T-helper 22 cell (primary cell): ENCODE measurements at places on chromosomes 16 and 17.
A peak's percentile ranks its signal among the peaks of the same experiment; 100 is the strongest.

- no peak for DNase-seq
Observed at GRCh38 chr16:87939562-87940423, 3.5 kb upstream of the CA5A start.

GRCh38 chr17:19873346-19873745 is 5.6 kb upstream of the ULK2 start:
- DNase-seq = no peak

GRCh38 chr16:87924811-87925670 is 11.3 kb downstream of the CA5A start:
- DNase-seq = no peak

DNA sequence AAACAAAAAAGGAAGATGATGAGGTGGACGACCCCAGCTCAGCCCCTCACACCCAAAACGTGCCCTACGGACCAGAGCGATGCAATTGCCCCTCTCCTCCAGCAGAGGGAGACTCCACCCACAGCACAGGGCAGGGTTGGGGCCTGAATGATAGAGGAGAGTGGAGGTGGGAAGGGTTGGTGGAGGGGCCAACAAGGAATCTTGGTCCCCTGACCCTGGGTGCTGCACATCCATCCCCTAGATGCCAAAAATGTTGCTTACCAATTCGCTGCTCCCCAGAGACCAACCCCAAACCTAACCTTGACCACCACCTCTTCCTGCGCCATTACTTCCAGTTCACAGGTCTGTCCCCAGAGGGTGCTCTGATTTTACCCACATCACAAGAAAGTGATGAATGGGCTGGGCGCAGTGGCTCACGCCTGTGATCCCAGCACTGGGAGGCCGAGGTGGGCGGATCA is 12.9 kb downstream of the P2RX5 start:
- DNase-seq = peak; percentile 16

DNA sequence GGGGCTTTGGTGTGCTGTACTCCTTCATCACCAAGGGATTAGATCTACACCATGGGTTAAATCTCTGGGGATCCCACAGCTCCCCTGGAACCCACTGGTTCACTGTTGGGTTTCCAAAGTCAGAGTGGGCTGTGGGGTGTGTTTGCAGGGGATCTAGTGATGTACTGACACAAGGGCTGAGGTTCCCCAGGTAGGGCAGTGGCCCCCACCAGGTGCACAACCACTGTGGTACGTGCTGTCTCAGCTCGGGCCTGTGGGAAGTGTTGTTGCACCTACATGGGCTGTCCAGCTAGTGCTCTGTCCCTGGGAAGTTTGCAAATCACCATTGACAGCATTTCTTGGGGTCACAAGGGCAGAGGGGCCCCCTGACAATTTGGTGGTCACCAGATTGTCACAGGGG is 134.4 kb upstream of the CDH8 start:
- DNase-seq = no peak

- no peak for DNase-seq
Observed at GRCh38 chr17:42185621-42185930, 324 bp upstream of the HCRT start.

DNA sequence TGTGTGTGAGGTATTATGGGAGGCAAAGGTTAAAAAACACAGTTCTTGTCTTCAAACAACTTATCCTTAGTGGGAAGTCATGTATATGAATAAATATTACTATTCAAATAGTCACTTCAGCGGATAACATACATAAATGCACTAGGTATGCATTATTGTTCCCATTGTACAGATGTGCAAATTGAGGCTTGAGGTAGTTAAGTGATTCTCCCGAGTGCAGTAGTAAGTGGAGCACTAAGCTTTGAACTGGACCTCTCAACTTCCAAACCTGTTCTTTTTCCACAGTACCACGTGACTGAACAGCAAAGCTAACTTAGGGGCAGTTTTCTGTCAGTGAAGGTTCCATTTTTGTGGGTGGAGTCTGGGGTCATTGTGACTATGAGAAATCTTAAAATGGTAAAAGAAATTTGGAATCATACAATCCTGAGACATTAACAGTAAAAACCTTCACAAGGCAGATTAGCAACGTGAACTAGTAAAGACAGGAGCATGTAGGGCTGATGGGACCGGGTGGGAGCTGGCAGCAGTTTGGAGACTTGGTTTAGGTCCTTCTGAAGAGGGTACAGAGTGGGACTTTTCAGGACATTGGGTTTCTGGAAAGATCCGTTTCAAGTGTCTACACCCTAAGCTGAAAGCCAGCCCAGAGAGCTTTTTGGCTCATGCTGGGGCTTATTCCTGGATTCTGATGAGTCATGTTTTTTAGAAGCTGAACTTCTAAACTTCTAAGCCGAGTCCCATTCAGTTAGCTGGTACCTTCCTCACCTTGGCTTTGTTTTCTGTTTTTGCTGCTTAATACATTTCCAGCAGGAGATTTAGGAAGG is 204.9 kb downstream of the PRKCA start:
- DNase-seq = no peak

DNA sequence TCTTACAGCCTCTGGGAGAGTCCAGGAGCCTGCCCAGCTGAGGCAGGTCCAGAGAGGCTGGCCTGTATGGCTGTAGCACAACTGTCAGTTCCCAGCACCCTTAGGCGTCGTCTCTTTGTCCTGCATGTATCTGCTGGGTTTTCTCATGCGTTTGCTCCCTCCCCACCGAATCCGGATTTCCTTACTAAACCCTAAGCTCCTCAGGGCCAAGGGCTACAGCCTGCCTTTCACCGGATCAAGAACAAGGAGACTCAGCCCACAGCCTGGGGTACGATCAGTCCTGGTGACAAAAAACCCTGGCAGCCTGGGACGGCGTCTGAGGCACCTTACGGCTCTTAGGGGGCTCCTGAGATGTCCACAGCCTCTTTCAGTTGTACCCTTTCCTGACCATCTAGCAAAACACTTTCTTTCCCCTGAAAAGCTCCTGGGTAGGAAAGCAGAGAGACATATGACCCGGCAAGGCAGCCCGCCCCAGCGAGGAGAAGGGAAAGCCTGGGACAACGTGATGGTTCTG is 12.2 kb downstream of the HIC1 start:
- DNase-seq = no peak

DNA sequence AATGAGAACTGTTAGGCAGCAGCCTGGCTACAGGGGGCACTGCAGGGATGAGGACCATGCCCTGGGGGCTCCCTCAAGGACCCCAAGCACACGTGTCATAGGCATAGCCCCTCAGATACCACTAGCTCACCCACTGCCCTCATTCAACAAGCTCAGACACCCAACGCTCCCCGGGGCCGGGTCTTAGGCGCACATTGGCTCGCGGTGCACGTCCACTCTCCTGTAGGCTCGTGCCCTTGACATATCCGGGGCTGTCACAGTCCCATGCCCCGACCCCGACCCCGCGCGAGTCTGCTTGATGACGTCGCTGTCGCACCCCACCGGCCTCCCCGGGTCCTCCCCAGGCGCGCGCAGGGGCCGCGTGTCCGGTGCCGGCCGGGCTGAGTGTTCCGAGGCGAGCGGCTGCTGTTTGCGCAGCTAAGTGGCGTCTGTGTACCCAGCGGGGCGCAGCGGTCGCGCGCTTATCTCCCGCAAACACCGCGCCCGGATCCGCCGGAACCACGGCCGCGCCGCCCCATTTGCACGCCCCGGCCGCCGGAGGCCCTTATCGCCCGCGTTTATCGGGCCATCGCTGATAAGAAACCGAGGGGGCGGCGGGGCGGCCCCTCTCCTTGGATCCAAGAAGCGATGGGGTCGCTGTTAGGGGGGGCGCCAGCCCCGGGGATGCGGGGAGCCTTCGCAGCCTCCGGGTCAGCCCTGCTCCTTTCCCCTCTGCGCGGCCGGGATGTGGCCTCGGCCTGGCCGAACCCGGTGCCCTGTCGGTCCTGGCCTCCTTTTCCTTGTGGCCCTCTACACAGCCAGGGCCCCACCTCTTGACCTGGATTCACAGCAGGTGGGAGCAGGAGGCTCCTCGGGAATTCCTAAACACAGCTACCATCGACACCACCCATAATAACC is 20.7 kb upstream of the NAGS start:
- DNase-seq = no peak

GRCh38 chr17:4666296-4666695 is 24.8 kb upstream of the ALOX15 start:
- no peak for DNase-seq
